ENCODE measurements at places on chromosomes 16 and 17.

- no peak for DNase-seq
These were observed 6.7 kb upstream of the CIITA start for GRCh38 chr16:10870137-10870776.

DNA sequence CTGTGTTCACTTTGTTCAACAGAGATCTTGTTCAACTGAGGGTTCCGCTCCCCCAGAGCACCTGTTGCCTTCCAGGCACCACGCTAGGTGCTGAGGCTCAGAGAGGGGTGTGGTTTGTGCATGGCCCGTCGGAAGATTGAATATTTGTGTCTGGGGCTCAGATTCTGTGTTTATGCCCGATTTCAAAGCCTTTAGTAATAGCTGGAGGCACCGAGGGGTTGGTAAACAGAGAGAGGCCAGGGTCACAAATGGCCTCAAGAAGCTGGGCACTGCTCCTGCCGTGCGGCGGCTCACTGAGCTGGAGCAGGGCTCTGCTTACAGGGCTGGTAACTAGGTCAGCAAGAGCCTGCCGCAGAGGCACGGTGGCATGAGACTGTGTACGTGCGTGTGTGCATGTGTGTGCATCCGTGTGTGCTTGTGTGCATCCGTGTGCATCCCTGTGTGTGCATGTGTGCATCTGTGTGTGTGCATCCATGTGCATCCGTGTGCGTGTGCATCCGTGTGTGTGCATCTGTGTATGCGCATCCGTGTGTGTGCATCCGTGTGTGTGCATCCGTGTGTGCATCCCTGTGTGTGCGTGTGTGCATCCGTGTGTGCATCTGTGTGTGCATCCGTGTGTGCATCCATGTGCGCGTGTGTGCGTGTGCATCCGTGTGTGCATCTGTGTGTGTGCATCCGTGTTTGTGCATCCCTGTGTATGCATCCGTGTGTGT is 5.4 kb downstream of the ITGAE start:
- no peak for DNase-seq

DNA sequence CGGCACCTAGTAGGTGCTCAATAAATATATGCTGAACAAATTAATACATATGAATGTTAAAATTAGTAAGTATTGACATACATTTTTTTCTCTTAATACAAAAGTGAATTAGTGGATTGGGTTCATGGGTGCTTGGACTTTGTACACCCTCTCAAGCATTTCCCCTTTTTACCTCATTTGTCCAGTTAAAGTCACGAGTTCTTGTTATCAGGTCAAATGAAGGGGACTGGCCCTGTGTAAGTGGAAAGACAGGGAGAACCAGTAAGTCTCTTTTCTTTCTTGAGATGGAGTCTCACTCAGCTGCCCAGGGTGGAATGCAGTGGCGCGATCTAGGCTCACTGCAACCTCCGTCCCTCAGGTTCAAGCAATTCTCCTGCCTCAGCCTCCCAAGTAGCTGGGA is 13.7 kb upstream of the RANGRF start:
- no peak for DNase-seq

DNA sequence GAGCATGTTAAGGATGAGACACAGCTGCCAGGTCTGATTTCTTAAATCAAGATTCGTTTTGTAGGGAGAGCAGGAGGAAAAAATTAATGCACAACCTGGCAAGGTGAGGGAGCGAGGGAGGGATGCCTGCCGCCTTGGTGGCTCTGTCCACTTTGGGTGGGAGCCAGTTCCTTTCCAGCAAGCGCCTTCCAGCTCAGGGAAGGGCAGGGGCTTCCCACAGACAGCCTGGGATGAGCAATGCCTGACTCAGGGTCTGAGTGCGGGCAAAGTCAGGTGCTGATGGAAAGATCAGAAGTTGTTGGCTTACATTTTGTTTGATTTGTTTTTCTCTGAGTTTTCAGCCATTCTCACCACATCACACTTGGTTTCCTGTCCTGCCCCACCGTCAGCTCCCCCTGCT is 220.7 kb downstream of the ENGASE start:
- no peak for DNase-seq

All from cardiac muscle cell (in vitro differentiated cells and primary cell).